Large intestine (tissue), 12 donors: ENCODE measurements at places on chromosomes 5 and 9. TPM values are rescaled to one million over a fixed set of nuclear protein-coding genes. Genes with fewer than 3 reads are reported as not detected.

DNA sequence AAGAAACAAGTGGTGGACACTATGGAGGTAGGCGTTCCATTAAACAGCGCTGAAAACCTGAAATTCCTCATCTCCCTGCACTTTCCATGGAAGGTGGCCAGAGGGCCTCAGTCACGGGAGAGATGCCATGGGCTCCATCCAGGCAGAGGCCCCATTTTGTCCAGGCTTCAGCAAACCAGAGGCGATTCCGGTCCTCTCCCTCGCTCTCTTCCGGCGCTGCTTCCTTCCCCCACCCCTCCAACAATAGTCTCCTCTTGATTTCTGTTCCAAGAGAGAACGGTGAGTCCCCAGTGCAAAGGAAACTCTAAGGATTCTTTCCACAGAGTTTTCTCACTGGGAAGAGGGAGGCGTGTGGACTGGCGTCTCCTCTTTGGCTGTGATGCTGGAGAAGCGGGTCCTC is 7.5 kb downstream of the ZNF366 start:
- no peak for DNase-seq

DNA sequence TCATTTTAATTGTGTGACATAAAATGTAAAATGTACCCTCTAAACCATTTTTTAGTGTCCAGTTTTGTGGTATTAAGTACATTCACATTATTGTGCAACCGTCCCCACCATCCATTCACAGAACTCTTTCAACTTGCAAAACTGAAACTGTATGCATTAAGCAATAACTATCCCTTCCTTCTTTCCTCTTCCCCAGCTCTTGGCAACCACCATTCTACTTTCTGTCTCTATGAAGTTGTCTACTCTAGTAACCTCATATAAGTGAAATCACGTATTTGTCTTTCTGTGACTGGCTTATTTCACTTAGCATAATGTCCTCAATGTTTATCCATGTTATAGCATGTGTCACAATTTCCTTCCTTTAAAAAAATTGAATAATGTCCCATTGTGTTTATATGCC is 142.4 kb downstream of the C9orf152 start:
- DNase-seq = no peak

Gene RABEPK
- polyA plus RNA-seq = 21.1 TPM

GRCh38 chr9:84404095-84404686 is 63.6 kb upstream of the SLC28A3 start:
- DNase-seq = no peak

DNA sequence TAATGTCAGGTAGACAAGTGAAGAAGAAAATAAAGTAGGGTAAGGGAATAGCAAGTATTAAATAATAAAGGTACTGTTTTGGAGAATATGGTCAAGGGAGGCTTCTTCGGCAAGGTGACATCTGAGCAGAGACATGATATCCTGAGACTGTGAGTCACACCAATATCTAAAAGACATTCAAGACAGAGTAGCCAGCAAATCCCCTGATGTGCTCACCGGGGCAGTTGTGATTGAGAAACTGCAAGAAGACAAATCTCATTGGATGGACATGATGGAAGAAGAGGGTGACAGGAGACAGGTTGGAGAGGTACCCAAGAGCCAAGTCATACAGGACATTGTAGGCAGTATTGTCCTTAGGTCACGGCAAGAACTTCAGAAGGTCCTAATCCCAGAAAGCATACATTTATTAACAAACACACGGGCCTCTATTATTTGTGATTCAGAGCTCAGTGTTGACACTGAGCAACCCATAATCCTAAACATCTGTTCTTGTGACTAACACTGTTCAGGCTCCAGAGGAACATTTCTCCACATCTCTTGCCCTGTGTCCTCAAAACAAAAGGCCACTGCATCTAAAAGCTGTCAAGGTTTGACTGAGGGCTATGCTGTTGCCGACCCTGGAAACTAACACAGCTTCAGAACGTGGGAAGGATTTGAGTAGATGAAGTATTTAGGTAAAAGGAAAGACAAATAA is 258.7 kb upstream of the CLINT1 start:
- DNase-seq = no peak

- no peak for DNase-seq
These were observed 123.3 kb upstream of the ELL2 start for GRCh38 chr5:96084874-96085506.

DNA sequence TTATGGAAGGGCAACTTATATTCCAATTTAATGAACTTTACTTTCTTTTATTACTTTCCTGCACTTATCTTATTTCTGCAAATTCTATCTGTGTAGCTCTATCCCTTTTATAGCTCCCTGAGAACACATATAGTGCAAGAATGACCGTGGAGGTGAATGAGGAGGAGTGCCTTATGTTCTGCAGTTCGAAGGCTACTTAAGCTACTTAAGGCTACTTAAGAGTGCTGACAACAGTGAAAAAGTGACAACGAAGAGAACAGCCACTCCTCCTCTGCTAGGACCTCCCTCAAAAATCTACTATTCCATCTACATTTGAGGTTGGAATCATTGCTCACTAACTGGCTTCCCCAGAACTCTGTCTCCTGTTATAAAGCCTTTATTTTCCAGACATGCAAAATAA is 1365.7 kb upstream of the C9orf72 start:
- DNase-seq = no peak
